Jurkat, Clone E6-1 (cell line): ENCODE measurements at places on chromosomes 7 and 10.

- no peak for DNase-seq
These were observed 120.7 kb downstream of the DKK1 start for GRCh38 chr10:52434734-52435133.

- no peak for DNase-seq
These were observed 8.3 kb downstream of the IQCE start for GRCh38 chr7:2566890-2567678.

- no peak for DNase-seq
These were observed 17.3 kb downstream of the PRSS58 start for GRCh38 chr7:142240546-142240945.

- DNase-seq = peak; percentile 44
These were observed 9.1 kb upstream of the ZYX start for GRCh38 chr7:143372070-143372469.

GRCh38 chr10:118570591-118570990 is 24.9 kb downstream of the PRLHR start:
- no peak for DNase-seq

DNA sequence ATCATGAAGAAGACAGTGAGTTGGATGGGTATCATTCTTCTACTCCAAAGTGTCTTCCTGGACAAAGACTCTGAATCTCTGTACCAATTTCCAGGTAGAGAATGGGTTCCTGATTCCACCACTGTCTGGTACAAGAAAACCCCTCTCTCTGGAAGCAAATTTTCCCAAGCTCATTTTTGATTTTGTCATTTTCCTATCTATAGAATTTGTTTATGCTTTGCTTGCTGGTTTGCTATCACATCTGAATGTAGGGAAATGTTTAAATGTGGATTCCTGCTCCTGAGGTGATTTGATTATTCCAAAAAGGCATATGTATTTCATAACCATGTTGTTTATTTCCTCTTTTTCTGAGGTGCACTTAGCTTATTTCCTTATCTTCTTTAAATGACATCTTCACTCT is at the start of gene TAS2R16:
Gene TAS2R16, minus strand, starts transcription at position 101 of the 400 bp plus-strand sequence. Its CDS starts 66 bp downstream, at position 35.
- no peak for DNase-seq

- DNase-seq = no peak
These were observed 36.8 kb downstream of the MARCHF5 start for GRCh38 chr10:92327445-92328433.

DNA sequence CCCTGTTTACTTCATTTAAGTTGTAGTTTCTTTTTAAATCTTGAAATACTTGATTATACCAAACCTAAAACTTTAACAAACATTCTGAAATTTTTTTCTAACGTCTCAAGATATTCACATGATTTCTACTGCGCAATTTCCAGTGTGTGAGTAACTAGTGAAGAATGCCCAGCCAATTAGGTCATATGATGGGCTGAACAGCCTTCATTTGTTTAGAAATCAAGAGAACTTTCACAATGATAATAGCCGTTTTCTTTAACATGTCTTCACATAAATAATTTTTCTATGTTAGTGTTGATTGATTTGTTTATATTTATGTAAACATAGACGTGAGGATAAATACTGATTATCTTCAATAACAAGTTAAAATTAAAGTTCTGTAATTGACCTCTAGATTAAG is 21.8 kb downstream of the STAM start:
- no peak for DNase-seq

DNA sequence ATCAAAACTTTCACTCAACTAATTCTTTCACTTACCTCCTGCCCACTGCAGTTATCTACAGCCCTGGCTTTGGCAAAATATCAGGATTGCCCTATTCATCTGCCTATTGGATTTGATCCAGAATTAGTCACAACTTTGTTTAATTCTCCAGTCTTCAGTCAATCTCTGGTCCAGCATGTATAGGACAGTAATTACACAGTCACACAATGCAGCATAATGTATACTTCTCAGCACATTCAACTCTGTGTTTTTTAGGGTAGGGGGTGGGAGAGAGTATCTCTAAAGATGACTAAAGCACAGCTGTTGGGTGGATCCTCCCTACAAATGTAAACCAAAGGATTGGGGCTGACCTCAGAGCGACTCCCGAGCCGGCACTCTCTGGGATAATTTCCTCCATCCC is 17.7 kb upstream of the NRP1 start:
- no peak for DNase-seq

DNA sequence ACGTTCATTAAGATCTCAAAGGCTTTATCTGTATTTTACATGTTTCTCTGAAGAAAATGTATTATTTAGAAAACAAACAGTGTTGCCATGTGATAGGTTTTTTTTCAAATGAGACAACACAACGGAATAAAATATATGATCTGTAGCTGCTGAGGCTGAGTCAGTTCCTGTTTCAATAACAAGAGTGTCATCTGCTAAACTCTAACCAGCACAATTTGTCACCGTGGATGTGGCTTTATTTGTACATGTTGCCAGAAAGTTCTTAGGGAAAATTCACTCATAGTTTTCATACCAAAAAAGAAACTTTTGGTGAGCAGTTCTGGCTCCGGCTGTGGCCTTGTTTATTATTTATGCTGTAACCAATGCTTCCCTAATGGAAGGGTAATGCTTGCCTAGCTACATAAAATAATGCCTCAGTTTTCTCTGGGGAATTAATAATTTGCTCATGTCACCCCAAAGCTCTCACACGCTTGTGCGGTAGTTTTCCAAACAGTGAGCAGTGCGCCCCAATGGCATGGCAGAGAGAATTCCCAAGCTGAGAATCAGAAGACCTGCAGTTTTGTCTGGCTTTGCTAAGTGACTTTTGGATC is 20.3 kb upstream of the KLF6 start:
- DNase-seq = no peak

GRCh38 chr10:59803714-59804113 is 50.5 kb upstream of the MRLN start:
- no peak for DNase-seq

- DNase-seq = no peak
These were observed 128.0 kb downstream of the SEMA3C start for GRCh38 chr7:80790877-80791276.

GRCh38 chr10:70494966-70495365 is 16.4 kb downstream of the PALD1 start:
- DNase-seq = no peak

DNA sequence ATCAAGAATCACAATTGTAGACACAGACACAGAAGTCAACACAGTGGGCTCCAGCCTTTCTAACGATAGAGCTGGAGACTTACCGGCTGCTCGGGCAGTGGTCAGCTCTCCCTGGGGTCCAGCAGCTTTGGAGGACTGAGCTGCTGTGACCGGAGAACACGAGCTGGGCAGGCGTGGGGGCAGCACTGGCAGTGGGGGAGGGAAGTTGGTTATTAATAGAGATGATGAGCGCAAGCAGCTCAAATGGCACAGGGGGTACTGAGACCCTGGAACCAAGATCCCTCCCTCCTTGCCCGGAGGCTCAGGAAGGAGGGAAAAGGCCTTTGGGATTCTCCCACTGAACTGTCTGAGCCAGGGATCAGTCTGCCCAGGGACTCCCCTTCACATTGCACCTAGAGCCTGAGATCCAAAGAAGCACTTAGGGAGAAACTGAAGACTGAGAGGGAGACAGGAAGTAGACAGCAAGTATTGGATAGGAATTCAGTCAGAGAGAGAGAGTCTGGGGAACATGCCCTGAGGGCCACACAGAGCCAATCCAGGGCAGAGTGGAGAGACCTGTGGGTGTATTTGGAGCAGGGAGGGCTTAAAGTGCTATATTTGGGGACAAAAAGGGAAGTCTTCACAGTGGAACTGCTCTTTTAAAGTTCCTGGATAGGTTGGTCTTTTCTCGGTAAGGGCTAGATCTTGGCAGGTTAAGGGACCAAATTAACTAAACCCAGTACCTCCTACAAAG is at the start of gene MYOZ1:
Gene MYOZ1, minus strand, starts transcription at position 147 of the 733 bp plus-strand sequence. CDS start 1,457 bp downstream, outside the sequence.
- no peak for DNase-seq

- DNase-seq = no peak
These were observed 206.6 kb downstream of the DIP2C start for GRCh38 chr10:482848-483247.

DNA sequence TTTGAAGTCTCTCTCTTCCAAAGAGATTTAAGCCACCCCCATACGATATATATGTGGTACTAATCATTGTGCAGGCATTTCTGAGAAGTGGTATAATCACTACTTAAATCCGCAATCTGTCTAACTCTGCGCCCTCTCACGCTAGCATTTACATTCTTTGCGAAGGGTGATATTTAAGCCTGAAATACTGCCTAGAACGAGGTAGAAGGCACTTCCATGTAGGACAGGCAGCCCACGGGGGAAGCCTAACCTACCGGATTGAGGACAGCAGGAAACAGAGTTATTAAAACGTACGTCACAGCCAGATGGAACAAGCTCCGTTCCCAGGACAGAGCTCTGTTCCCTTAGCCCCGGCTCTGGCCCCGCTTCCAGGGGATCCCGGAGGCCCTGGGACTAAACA is 59.3 kb upstream of the ECHDC3 start:
- DNase-seq = no peak

DNA sequence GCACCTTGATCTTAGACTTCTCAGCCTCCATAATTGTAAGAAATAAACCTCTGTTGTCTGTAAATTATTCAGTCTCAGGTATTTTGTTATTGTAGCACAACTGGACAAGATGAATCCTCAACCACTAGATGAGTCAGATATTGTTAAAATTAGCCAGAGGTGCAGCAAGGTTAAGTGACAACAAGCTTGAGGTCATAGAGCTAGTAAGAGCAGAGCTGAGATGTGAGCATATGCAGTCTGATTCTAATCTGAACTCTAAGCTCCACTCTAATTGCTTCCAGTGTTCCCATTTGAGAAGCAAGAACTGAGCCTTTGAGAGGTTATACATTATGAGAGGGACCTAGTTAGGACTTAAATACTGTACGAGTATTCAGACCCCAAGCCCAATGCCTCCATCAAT is 93.1 kb downstream of the FZD1 start:
- DNase-seq = no peak

DNA sequence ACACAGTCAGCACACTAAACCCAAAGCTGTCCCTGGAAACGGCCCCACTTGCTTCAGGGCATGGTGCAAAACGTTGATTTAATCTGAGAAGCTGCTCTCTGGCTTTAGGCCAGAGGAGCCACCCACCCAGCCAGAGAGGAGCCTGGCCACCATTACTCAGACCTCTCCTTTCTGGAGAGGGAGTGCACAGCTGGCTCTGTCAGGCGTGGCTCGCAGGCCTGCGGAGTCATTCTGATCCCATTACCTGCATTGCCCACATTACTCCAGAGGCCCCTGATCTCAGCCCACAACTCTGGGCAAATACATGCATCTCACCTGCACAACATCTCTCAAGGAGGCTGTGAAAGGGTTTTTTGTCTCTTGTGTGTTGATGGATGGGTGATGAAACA is 370.0 kb upstream of the IGFBP3 start:
- DNase-seq = no peak

- DNase-seq = peak; percentile 63
These were observed 8.4 kb downstream of the OSBPL3 start for GRCh38 chr7:24971333-24972165.

DNA sequence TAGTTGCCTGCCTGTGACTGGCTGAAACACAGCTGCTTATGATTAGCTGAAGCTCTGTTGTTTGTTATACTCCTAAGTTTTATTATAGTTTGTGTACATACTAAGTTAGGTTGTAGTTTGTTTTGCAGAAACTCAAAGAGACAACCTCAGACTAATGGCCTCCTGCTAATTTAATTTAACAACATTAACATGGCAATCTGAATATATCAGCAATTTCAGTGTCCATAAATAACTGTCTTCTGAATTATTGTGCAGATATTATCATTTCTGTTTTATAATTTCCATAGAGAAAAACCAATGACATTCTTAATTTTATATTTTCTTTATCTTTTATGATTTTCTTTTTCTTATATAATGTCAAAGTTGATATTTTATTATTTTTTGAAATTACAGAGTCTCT is 298.1 kb upstream of the PLXDC2 start:
- DNase-seq = no peak

GRCh38 chr7:17015598-17016031 is 133.8 kb upstream of the AGR3 start:
- no peak for DNase-seq

- no peak for DNase-seq
These were observed 391.4 kb downstream of the NRG3 start for GRCh38 chr10:82266438-82266837.

- DNase-seq = no peak
These were observed 4.5 kb downstream of the ZNF467 start for GRCh38 chr7:149768931-149769330.

DNA sequence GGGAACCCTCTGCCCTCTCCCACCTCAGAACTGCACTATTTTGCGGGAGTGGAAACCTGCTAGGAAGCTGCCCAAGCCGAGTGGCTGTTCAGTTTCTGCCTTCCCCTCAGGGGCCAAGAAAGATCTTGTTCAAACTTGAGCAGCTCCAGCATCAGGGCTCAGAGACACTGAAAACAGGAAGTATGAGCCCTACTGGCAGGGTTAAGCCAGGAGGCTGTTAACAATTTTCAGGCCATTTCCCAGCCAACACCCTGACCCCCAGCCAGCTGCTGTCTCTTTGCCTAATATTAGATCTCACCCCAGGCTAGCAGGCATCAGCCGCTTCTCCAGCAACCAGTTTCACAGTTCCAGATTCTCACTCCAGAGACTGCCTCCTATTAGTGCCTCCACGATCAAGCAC is 9.2 kb downstream of the PLAU start:
- no peak for DNase-seq

DNA sequence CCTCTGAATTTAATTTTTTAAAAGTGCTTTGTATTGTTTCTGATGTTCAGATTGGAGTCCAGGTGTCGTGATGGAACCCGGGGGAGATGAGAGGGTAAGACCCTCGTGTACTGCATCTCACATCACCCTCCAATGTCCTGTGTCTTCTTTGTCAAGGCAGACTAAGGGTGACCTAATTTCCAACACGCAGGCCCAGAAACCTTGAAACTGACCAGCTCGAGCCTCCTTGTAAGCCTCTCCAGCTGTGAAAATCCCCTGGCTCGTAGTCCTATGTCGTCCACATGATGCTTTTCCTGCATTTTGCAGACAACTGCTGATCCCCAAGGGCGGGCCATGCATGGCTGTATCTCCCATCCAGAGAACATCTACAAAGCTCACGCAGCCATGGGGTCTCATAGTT is 220.2 kb downstream of the ARHGAP12 start:
- no peak for DNase-seq

- DNase-seq = no peak
These were observed 1.5 kb downstream of the SUN1 start for GRCh38 chr7:833601-834258.
